ENCODE measurements at places on chromosomes 11 and 22.

- DNase-seq, result no peak
Measured at GRCh38 chr22:31857247-31857646, 87.1 kb upstream of the YWHAH start.

- DNase-seq, result no peak
Measured at GRCh38 chr11:93686226-93686625, 24.7 kb downstream of the CEP295 start.

DNA sequence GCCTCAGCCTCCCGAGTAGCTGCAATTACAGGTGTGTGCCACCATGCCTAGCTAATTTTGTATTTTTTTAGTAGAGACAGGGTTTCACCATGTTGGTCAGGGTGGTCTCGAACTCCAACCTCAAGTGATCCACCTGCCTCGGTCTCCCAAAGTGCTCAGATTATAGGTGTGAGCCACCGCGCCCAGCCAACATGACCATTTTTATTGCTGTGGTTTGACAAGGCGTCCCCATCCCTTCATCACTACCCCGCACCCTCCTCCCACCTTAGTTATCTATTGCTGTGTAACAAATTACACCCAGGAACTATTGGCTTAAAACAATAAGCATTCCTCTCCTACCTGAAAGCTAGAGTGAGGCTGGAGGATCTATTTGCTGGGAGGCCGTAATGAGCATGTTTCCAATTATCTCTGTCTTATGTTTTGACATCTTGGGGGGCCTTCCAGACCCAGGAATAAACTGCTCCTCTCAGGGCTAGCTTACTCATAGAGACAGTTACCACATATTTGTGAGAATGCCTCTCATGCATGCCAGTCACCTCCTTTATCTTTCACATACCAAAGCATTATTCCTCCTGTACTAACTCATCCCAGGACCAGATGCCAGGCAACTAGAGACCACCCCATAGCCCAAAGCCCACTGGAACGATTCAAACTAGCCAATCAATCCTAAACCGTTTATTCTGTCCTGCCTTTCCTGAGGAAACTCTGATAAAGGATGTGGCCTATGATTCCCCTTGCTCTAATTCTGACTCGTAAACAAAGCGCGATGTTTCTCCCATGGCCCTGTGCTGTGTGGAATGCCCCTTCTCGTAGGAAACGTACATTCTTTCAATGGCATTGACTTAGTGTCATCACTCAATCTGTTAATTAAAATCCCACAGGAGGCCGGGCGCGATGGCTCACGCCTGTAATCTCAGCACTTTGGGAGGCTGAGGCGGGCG, 19.4 kb downstream of the SNU13 start:
- DNase-seq, result no peak

- DNase-seq, result no peak
Measured at GRCh38 chr11:65246506-65246905, 15.3 kb upstream of the POLA2 start.

GRCh38 chr11:102237096-102237735, 80.1 kb upstream of the BIRC3 start:
- no peak for DNase-seq

DNA sequence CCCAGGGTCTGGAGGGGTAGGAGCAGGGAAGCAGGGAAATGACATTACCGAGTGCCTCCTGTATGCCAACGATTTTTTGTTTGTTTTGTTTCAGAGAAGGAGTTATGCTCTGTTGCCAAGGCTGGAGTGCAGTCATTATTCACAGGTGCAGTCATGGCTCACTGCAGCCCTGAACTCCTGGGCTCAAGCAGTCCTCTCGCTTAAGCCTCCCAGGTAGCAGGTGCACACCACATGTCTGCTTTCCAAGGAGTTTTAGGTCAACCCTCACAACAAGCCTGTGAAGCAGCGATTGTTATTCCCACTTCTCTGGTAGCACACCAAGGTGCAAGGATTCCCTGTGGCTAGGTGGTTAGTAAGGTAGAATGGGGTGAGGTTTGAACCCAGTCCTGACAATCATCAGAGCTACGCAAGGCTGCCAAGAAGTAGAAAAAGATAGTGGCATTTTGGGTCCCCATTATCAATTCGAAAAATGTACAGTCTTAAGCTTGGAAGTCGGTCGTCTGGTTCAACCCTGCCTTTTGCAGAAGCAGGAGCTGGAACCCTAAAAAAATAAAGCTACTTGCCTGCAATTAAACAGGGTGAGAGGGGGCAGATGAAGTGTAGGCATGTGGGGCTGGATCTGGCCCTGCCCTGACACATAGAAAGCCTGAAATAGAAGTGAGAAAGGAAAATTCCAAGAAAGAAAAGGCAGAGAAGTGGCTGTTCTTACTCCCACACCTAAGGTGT, 9.1 kb downstream of the UCP3 start:
- DNase-seq, result no peak

- DNase-seq, result no peak
Measured at GRCh38 chr11:117946156-117946841, 17.1 kb upstream of the TMPRSS13 start.

GRCh38 chr22:36340621-36341020, 47.1 kb downstream of the MYH9 start:
- no peak for DNase-seq

GRCh38 chr11:106854429-106854828, 163.8 kb downstream of the GUCY1A2 start:
- DNase-seq, result no peak

DNA sequence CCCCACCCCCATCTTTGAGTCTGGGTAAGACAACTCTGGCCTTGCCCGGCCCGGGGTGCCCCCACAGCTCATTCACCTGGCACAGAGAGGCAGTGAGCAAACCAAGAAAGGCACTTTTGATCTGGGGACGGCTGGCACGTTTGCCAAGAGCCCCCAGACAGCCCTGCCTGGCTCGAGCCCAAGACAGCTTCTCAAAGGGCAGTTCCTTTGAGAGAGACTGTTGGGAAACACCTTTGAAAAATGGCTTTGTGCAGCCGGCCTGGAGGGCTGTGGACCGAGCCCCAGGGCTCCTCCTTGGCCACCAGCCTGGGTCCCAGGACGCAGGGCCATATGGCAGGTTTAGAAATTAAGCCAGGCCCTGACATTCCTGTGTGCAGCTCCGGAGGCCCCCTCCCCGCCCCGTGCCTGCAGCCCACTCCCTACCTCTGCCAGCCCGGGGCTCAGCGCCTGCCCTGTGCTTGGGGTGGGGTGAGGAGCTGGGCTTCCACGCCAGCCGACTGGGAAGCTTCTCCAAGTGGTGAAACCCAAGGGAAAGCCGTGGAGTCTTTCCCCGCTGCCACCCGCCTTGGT, 50.2 kb upstream of the SMIM38 start:
- DNase-seq, result no peak

DNA sequence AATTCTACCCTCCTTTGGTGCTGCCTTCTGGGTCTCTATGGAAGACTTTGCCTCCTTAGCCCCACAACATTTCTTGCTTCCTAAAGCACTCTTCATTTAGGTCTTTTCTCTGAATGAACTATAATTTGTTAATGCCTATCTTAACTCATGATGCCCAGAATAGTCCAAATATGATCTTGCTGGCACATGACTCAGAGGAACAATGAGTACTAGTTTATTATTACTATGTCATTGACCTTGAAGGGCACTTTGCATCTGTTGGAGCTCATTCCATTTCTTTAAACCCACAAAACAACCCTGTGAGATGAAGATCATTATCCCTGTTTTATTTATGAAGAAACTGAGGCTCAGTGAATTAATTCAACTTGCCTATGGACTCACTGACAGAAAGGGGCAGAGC, 320.2 kb upstream of the PLET1 start:
- no peak for DNase-seq

DNA sequence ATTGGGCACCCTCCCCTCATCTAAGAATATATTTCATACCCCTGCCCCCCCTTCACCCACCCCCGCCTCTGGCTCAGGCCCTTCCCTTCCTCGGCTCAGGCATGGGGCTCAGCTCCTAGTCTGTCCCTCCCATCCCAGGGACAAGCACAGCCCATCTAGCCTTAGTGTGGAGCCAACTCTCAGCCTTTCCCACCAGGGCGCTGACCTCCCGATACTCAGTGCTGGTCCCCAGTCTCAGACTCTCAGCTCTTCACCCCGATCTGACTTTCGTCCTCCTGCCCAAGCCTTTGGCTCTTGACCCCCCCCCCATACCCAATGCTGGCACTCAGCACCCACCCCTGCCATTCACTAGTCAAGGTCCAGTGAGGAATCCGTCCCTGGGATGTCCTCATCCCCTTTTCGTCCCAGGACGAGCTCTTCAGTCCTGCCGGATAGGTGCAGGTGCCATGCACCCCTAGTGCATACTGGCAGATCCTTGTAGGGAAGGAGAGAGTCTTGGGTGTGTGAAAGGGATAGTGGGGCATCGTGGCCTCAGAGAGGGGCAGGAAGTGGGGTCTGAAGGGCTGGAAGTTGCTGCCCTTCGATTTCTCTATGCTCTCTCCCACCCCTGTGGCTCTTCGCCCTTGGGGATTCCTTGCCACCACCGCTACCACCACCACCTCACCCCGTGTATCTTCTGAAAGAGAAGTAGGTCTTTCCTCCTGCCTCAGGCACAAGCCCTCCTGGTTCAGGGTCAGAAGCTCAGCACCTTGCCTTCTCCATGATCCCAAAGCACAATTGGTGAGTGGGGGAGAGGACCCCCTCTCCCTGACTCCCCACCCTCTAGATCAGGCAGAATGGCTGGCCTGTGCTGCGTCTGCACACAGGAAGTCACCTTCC, 2.4 kb downstream of the TPBGL start:
- no peak for DNase-seq

DNA sequence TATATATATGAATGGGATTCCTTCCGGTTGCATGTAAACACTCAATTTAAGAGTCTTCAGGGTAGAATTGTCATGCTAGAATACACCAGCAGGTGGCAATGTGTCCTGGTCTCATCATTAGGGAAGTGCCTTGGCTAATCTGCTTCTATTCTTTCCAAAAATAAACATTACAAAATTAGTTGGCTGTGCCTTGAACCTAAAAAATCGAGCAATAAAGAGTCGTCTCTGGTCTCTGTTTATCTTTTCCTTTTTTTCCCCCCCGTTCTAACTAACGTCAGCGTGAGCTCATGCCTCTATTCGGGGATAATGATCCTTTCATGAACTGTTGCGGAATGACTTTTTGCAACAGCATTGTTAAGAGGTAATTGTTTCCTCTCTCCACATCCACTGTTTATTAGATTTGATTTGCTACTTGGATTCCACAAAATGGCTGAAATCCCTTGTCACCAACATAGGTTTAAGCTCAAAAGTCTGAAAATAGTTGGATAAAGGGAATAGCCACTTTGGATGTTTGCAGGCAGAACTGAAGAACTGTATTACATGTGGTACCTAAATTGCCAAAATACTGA, 1.2 kb upstream of the ARHGEF12 start:
- DNase-seq, result peak; percentile 59

- no peak for DNase-seq
Measured at GRCh38 chr22:27799015-27799826, 2.3 kb downstream of the MN1 start.

GRCh38 chr11:79369055-79369454, 71.8 kb downstream of the TENM4 start:
- DNase-seq, result no peak

GRCh38 chr11:2525166-2525861, 80.5 kb downstream of the KCNQ1 start:
- DNase-seq, result no peak

DNA sequence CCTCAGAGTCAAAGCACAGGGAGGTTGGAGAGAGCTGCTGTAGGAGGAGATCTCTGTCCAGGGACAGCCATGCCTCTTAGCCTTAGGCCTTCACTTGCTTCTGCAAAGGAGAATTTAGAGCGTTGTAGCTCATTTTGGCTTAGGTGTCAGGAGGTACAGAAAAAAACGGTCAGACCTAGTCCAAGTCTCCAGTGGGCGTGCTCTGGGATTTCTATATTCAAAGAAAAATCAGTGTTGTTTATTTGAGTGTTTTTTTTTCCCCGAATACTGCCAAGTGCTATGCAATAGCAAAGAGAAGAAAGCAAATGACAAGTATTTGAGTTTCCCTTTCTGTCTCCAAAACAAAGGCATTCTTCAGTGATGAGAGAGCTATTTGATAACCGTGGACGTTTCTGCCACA, 22.7 kb upstream of the OPCML start:
- no peak for DNase-seq

DNA sequence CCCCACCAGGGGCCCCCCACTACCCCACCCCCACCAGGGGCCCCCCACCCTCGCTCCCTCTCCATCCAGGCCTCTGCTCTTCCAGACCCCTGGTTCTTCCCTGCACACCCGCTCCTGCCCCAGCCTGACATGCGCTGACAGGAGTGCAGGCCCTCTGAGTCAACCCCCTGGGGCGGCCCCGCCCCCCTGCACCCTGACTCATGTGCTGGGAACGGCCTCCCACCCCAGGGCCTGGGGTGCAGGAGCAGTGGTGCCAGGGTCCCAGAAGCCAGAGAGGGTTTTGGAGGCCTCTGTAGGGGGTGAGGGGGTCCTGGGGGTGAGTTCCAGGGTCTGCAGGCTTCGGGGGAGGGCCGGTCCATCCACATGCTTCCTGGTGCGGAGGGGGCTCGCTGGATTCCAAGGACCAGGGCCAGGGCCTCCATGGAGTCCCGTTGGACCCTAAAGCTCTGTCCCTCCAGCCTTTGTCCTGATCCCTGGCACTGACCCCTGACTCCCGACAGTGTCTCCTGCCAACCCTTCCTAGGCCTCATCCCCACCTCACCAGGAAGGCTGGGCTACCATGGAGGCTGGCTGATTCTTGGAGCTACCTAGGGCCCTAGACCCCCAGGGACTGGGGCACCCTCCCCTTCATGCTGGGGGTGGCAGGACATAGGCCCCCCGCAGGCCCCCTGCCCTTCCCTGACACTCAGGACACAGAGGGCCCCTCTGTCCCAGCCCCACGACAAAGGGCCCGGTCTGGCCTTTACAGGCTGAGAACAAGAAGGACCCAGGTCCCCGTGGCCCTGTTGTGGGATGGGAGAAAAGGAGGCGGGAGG, 583 bp upstream of the PKP3 start:
- no peak for DNase-seq

DNA sequence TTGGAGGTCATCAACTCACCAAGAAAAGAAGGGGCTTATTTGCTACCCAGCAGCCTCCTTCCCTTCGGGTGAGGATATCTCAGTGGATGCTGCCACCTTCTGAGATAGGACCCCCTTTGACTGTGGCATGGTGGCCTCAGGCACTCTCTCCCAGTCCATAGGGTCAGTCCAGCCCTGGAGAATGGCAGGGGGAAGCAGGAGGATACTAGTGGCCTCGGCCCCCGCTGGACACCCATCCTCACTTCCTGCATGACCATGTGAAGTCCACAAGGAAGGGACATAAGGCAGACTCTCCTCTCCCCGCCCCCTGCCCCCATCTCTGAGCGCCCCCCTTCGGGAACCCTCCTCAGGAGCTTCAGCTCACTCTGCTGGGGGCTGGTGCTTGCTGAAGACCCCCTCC, 24.4 kb downstream of the TPBGL start:
- no peak for DNase-seq

GRCh38 chr11:60504219-60504905, 10.8 kb upstream of the MS4A13 start:
- DNase-seq, result no peak

GRCh38 chr11:92495107-92495793, 270.6 kb downstream of the FAT3 start:
- DNase-seq, result no peak

DNA sequence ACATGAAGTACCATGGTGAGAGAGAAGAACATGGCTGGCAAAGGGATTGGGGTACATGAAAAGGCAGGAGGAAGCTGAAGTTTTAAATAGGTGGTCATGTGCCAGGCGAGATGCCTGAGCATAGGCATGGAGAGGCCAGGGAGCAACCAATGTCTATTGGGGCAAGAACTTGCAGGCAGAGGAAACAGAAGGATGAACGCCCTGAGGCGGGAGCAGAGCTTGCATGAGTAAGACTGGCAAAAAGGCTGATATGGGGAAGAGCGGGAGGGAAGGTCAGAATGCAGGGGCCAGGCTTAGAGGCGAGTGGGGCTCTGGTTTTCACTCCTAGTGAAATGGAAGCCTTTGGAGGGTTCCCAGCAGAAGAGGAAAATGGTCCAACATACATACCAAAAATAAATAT, 52.5 kb upstream of the VSTM5 start:
- DNase-seq, result no peak

Data from HL-60 (cell line).